ENCODE measurements at places on chromosomes 4 and X.

DNA sequence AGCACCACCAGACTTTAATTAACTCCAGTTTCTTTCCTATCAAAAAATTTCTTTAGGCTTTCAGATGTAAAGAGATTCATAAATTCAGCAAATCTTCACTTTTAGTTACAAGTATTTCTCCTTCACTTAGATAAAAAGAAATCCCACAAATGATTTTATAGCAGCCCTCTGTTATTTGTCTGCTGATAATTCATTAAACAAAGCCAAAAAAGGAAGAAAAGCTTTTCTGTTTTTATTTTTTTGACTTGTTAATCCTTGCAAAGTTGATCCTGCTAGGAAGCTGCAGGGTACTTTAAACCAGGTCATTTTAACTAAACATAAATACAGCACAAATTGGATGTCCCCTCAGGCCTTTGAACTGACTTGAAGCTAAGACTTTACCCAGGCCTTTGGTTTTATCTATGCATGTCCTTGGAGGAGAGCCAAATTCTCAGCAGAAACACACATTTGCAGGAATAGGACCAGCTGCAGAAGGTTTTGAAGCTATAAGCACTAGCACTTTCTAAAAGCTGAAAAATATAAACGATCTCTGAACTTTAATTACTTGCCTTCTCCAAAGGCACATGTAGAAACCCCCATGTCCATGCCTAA, 57.5 kb downstream of the PCDH18 start:
- DNase-seq: no peak

DNA sequence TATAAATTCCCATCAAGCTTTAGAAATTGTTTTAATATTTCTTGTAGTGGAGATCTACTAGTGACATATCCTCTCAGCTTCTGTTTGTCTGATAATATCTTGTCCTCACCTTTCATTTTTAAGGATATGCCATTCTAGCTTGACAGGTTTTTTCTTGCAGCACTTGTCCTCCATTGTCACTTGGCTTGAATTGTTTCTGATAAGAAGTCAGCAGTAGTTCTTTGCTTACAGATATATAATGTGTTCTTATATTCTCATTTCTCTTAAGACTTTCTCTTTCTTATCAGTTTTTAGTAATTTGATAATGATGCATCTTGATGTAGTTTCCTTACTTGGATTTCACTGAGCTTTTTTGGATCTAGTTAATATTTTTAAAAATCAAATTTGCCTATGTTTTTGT, 120.6 kb upstream of the NUDT6 start:
- DNase-seq: no peak

DNA sequence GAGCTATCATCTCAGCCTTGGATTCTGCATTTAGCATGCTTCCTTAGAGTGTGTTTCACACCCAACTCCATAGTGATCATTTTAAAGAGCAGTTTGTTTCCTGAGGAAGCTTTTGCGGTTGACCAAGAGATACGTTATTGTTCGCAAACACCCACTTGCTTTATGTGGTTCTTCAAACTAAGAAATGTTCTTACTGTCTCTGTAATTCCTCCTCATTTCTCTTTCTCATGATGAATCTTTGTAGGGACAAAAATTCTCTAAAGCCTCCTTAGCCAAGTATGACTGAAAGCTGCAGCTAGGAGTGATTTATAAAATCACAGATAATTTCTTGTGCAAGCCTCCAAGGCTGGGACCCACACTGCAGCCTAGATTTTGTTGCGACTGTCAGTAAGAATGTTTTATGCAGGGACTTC, 10.0 kb downstream of the TNIP3 start:
- DNase-seq: peak; percentile 71

DNA sequence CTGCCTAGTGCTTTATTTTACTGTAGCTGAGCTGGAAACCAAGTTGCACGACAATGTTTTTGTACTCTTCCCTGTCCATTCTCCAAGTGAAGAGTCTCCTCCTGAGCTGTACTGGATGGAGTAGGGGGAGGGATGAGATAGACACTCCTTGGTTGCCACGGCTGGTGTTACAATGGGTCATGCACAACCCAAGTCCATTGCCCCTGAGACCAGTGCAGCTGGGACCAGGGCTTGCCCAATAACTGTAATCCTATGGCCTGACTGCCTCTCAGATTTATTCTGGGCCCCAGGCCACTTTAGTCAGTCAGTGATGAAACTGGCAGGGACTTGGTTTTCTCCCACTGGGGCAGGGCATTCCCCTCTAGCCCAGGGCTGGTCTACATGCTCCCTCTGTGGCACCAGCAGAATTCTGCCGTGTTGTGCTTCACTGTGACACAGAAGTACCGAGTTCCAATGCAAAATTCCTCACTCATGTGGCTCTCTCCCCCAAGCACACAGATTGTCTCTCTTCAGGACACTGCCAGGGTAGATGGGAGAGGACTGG, 203.3 kb upstream of the PCDH18 start:
- no peak for DNase-seq

Measured in CD4-positive, alpha-beta T cell treated with Interleukin-17A for 1 hour (primary cell).